ENCODE measurements at places on chromosomes 1 and 21.

DNA sequence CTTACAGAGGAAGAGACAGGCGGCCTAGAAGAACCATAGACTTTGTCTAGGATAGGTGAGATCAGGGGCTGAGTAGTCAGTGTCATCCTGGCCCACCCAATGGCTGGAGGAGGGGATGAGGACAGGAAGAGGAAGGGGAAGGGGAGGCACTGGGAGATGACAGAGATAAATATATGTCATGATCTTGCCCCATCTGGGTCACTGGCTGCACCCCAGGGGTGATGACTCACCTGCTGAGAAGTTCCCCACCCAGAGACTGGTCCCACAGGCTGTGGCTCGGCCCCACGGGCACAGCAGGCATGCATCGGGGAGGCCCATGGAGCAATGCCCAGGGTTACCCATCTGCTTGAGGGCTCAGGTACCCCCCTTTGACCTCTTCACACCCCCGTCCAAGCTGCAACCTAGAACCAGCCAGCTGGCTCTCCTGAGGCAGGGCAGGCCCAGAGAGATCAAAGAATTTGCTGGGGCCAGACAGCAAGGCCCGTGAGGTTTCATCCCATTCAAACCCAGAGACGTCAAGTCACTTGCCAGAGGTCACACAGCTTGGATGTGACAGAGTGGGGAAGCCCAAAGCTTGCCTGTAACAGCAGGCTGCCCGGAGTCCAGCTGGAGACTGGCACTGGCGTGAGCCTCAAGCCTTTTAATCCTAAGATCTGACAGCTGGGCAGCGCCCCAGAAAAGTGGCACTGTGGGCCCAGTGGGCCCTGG lies 34.7 kb upstream of the CASZ1 start:
- no peak for DNase-seq

DNA sequence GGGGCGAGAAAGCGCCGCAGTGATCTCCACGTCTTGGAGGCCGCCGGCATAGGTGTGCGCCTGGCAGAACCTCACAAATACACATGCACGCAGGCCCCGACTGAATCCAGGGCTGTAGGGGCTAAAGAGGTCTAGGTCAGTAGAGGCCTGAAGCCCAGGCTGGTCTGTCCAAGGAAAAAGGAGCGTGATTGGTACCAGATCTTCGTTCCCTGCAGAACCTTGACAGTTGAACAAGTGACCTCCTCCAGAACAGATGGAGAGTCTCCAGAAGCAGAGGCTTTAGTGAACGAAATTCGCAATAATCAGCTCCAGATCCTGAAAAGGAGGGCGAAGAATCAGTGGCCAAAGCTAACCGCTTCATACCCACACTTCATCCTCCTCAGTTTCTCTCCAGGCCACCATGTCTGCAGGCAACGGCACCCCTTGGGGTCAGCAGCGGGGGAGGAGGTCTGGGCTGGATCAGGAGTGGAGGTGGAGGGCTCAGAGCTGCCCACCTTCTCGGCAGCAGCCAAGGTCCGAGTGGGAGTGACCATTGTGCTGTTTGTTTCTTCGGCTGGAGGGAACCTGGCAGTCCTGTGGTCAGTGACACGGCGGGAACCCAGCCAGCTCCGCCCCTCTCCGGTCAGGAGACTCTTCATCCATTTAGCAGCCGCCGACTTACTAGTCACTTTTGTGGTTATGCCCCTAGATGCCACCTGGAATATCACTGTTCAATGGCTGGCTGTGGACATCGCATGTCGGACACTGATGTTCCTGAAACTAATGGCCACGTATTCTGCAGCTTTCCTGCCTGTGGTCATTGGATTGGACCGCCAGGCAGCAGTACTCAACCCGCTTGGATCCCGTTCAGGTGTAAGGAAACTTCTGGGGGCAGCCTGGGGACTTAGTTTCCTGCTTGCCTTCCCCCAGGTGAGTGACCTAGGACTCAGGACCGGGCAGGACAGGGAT lies 749 bp upstream of the PEX11B start:
- no peak for DNase-seq

DNA sequence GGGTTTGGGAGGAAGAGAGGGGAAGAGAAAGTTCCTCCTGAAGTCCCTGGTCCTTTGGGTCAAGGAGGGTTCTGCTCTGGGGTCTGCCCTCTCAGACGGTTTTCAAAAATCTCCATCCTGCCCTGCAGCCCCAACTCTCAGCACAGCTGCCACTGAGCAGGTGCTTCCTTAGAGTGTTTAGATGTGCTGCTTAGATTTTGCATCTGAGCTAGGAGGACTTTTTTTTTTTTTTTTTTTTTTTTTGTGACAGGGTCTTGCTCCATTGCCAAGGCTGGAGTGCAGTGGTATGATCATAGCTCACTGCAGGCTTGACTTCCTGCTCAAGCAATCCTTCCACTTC lies 324.9 kb upstream of the POU3F1 start:
- no peak for DNase-seq

DNA sequence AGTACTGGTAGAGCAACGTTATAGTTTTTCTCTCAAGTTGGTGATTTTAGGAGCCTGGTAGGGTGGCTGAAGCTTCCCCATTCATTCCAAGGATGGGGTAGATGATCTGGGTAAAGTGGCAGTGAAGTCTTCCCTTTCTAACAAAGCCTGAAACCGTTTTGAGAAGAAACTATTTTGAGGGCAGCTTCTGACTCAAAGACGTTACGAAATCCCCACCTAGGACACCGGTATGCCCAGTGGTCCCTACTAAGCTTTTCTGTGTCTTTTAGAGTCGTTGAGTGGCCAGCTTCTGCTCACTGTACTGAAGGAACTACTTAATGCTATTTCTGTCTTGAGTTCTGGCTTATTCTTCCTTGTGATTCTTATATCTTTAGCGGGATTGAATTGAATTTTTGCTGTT lies 1.4 kb downstream of the WDTC1 start:
- no peak for DNase-seq

DNA sequence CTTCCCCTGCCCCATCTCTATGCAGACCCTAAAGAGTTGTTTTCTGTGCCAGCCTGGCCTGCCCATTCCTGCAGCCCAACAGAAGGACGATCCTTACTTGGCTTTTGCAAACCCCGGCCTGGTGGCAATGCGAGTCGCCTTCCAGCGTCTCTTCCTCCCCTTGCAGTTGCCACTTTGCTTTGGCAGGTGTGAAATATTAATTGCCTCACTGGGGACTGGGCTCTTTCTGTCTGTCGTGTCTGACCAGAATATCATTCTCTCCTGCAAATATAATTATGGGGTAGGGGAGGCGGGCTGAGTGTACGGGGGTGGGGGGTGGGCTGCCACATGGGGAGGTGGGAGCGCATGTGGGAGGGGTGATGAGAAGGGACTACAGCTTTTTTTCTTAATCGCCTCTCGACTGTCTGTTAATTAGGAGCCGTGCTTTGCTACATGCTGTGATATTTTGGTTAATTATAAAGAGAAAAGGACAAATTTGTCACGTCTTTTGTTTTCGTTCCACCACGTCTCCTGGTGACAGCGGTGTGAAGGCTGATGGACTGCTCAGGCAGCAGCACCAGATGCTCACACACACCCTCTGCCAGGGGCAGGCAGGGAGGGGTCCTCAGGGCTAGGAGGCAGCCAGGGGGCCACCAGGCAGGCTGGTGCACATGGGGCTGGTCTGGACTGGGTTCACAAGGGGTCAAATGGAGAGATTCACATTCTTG lies 80.1 kb upstream of the CD34 start:
- no peak for DNase-seq
